ENCODE measurements at places on chromosomes 5 and 9.

GRCh38 chr5:178069909-178070308 lies 43.4 kb upstream of the N4BP3 start:
- no peak for DNase-seq

GRCh38 chr5:35771300-35771699 lies 85.4 kb upstream of the IL7R start:
- no peak for DNase-seq

GRCh38 chr9:76886318-76886717 lies 19.6 kb downstream of the PRUNE2 start:
- DNase-seq: no peak

DNA sequence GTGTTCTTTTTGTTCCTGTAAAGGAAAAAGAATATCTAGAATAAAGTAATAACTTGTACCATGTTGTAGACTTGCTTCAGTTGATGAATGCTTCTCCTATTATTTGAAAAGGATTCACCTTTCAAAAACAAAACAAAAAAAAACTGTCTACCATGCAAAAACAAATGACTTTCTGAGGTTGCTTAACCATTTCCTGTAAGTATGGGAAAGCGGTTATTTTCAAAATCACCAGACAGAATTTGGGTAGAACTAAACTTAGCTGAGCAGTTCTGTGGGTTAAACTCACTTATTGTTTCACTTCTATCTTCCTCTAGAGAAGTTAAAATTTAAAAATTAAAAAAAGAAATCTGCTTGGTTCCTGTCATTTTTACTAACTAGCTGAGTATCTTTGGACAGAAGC lies 25.2 kb downstream of the LNPEP start:
- no peak for DNase-seq

- no peak for DNase-seq
Observed at GRCh38 chr9:85884256-85884655, 56.7 kb upstream of the NAA35 start.

- no peak for DNase-seq
Observed at GRCh38 chr5:180128671-180129261, 57.2 kb upstream of the RNF130 start.

GRCh38 chr9:112044881-112045280 lies 130.2 kb downstream of the SUSD1 start:
- no peak for DNase-seq

- DNase-seq: no peak
Observed at GRCh38 chr5:57102905-57103255, 71.0 kb upstream of the GPBP1 start.

DNA sequence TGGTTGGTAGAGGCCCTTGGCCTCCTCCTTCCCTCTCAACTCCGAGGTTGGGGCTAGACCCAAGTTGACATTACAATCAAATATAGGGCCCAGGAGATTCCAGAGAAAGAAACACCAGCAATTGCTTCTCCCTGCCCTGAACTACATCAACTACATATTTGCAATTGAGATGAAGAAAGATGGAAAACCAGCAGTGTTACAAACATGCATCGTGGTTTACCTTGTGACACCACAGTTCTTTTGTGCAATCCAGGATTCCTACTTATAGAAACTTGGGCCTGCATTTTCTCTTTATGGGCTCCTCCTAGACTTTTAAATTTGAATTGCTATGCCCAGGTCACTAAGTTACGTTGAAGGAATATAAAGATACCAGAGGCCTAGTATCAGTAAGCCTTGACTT lies 126.7 kb downstream of the DCP2 start:
- no peak for DNase-seq

DNA sequence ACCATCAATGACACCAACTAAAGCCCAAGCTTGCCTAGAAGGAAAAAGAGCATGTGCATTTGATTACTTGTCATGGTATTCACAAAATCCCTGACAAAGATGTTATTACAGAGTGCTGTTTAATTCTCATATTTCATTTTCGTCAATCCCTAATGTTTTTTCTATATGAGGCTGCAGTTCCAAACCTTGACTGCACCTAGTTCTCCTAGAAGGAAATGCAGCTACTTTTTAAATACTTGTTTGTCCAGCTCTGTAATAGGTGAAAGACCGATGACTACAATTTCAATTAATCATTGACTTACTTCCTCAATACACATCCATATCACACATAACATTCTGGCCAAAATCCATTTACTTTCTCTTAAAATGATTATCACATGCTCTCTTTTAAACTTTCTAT lies 28.1 kb downstream of the CEMIP2 start:
- DNase-seq: no peak

GRCh38 chr5:20166456-20166855 lies 178.5 kb upstream of the CDH18 start:
- no peak for DNase-seq

- DNase-seq: no peak
Observed at GRCh38 chr5:54917323-54917722, 68.1 kb downstream of the ESM1 start.

DNA sequence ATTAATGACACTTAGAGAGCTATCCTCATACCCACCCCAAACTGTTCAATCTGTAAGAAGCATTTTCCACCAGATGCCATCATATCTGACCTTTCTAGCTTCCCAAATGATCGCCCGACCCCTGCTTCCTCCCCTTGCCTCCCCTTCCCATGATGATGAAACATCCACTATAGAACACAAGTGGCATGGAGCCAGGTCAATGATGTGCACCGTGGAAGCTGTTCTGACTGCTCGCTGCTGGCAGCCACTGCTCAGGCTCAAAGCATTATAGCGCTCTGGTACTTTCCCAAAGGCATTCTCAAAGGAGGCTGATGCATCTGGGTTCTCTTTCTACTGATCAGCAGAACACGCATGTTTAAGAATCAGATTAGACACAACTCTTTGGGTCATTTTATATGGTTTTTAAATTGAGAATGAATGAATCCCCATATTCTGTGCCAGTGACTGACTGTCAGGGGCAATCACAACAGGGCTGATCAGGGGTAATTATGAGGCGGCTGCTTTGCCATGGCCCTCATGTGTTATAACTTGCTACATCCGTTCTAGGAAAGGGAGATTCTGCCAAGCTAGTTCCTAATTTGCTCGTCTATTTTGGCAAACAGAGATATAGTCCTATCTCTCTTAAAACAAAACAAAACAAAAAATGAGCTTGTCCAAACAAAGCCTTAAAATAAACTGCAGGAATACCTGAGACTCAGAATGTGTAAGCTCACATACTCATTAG lies 343.7 kb downstream of the ENC1 start:
- no peak for DNase-seq

DNA sequence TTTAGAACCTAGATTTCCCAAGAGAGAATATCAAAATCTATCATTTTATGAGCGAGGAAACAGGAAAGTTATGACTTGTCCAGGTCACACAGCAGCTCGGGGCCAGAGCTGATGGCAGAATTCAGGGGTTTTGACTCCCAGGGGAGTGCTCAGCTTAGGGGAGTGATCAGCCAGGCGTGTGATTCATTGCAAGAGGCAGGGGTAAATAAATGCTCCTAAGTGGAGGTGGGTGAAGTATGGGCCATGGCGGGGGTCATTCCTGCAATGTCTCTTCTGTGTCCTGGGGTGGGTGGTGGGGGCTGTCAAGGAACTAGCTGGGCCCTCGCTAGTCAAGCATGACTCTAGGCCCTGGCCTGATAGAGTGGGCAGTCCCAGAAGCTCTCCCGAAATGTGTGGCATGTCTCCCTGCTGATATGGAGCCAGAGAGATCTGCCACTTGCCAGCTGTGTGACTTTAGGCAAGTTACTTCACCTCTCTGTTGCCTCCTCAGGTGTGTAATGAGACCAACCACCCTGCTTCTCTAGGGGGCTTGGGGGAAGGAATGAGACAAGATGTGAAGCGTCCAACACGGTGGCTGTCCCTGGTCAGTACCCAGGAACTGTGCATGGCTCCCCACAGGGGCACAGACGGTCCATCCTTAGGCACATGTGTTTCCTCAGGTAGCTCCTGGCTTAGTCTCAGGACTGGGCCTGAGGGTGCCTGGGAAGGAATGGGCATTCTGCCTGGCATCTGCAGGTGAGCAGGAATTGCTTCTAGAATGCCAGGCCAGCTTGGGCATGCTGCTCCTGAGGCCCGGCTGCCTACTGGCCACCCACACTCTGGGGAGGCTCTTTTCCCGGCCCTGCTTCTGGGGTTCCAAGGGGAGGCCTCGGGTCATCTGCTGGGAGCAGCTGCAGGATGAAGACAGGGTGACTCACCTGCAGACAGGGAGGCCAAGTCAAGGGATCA lies 36.5 kb upstream of the SH3PXD2B start:
- DNase-seq: no peak

GRCh38 chr5:149666212-149666852 lies 63.8 kb upstream of the PPARGC1B start:
- no peak for DNase-seq

DNA sequence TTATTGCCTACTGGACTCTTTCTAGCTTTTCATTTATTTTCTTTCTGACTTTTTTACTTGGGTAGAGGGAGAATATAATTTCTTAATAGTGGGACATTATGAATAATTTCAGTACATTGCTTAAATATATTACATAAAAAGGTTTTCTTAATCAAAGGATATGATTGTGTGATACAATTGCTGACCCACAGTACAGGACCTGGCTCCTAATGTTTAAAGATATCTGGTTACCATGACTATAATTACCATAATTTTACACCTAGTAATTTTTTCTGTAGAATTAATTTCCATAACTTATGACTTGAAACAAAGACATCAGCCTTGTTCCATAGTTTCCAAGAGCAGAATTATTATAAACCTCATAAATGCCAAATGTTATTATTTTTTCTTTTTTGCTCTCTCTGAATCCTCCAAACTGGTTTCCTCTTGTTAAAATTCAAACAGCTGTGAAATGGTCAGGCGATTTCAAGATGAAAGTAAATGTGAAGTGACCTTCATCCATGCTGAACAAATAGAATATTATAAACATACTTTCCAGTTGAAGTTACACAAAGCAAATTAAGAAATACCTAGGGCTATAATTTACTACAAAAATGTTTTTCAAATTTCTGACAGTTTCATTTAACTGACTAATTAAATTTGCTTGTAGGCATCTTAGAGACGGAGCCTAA lies 301.2 kb upstream of the TYRP1 start:
- no peak for DNase-seq

DNA sequence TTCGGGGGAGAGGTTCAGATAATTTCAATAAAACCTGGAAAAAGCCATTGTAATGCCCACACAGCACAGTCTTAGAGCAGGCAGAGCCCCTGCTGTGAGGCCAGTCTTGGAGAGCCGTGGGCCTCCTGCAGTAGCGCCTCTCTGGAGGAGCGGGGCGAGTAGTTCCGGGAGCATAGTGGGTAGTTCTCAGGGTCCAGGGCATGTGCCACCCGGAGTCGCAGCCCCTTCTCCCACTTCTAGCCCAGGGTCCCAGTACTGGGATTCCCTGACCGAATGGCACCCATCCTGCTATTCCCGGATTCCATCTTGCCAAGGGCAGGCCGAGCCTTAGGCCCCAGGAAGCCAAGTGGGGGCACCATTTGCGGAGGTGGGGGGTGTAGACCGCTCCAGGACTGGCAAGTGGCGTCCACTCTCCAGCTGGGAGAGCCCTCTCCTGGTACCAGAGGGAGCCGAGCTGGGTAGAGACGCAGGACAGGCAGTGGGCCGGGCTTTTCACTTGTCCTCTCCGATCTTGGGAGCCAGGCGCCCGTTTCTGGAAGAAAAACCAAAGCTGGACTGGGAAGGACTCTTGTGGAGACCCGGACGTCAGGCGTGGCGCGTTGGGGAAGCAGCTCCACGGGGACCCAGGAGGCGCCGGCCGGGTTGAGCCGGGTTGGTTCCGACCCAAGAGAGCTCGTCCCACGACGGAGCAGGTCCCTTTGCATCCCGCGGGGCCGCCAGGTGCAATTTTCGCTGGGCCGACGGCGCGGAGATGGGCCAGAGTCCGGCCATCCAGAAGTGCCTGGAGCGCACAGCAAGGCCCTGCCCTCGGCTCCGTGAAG lies 12.1 kb downstream of the PROP1 start:
- DNase-seq: no peak

GRCh38 chr5:133455676-133456075 lies 156.7 kb downstream of the FSTL4 start:
- no peak for DNase-seq
